Cerebellar nuclear complex (tissue), 1 donor: ENCODE measurements at places on chromosomes 16 and 17.

GRCh38 chr17:4810696-4811290 lies 3.8 kb downstream of the PLD2 start:
- no peak for DNase-seq

DNA sequence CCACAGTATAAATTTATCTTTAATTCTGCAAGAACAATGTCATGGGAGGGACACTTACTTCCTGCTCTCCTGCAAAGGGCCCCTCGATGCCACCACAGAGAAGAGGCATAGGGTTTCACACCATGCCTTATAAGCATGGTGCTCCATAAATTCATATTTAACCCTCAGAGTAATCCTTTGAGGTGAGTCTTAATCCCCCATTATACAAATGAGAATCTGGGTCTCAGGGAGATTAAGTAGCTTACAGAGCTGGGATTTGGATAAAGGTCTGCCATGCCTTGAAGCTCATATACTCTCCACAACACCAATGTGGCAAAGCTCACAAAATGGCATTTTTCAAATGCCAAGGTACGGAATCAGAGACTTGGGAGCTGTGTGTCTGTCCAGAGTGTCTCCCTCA lies 268.5 kb upstream of the CCL2 start:
- DNase-seq: no peak

GRCh38 chr16:72458035-72458434 lies 286.1 kb upstream of the PMFBP1 start:
- DNase-seq: no peak

DNA sequence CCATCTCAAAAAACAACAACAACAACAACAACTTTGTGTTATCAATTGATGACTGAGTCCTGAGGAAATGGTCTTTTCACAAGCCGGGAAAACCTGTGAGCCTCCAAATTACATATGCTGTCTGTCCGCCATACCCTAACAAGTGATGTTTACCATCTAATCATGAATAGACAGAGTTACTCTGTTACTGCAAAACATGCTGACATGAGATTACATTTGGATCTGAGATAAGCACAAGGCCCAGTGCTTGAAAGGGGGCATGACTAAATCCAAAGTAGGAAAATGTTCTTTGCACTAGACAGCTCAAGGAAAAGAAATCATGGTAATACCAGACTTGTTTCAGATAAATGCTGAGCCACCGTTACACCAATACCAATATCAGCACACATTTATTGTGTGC lies 8.6 kb upstream of the ATXN1L start:
- DNase-seq: no peak

- DNase-seq: no peak
Measured at GRCh38 chr17:59028328-59028727, 78.4 kb downstream of the TRIM37 start.

DNA sequence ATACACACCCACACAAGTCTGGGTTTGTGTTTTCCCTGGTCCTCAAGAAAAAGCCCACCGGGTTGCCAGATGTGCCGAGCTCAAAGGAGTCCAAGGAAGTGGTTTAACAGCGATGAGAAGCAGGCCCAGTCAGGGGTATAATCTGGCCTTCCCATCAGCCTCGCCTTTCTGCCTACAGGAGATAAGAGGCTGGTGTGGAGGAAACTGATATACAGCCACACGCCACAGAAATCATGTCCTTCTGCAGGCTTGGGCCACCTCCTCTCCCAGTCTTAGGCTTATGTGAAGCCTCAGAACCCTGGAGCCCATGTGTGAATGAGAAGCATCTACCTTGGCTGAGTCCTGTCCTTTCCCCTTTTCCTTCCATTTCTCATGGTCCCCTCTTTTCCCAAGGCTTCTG lies 43.6 kb upstream of the MMP2 start:
- no peak for DNase-seq

DNA sequence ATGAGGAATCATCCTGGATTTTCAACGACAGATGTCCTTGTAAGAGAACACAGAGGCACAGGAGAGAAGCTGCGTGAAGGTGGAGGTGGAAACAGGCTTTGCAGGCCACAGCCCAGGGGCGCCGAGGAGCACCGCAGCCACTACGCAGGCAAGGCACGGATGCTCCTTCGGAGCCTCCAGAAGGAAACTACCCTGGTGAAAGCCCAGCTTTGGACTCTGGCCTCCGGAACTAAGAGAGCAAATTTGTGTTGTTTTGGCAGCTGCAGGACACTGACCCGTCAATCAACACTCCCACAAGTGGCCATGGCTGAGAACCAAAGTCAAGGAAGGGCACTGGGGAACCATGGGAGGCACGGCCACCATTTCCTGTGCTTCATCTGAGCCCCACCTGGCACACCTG lies 3.4 kb downstream of the ARL16 start:
- no peak for DNase-seq

DNA sequence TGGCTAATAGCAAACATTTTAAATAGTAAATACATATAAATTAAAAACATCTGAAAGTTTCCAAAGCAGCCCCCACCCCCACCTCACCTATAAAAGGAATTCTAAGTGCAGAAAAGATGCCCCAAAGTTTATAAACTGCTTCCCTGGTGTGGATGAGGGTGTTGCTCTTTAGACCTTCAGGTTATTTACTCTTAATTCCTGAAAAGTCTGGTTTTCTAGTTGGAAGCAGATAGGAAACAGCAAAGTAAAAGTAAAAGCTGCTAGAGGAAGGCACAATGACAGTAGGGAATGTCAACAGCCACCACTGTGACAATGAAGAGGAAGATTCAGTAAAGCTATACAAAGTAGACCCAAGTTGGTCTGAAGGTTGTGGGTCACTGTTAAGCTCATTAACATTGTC lies 37.8 kb downstream of the SSH2 start:
- DNase-seq: no peak

DNA sequence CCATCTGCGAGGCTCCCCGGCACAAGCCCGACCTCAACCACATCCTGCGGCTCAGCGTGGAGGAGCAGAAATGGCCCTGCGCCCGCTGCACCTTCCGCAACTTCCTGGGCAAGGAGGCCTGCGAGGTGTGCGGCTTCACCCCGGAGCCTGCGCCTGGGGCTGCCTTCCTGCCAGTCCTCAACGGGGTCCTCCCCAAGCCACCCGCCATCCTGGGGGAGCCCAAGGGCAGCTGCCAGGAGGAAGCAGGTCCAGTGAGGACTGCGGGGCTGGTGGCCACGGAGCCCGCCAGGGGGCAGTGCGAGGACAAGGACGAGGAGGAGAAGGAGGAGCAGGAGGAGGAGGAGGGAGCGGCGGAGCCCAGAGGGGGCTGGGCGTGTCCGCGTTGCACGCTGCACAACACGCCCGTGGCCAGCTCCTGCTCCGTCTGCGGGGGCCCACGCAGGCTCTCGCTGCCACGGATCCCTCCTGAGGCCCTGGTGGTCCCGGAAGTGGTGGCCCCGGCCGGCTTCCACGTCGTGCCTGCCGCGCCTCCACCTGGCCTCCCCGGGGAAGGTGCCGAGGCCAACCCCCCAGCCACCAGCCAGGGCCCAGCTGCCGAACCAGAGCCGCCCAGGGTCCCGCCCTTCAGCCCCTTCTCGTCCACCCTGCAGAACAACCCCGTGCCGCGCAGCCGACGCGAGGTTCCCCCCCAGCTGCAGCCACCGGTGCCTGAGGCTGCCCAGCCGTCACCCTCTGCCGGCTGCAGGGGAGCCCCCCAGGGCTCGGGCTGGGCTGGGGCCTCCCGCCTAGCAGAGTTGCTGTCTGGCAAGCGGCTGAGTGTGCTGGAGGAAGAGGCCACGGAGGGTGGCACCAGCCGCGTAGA lies 13.1 kb upstream of the PRR35 start:
- peak; percentile 43 for DNase-seq

GRCh38 chr16:68548947-68549346 lies 9.9 kb downstream of the ZFP90 start:
- DNase-seq: no peak

- no peak for DNase-seq
Measured at GRCh38 chr17:75194879-75195278, 10.6 kb upstream of the NUP85 start.

DNA sequence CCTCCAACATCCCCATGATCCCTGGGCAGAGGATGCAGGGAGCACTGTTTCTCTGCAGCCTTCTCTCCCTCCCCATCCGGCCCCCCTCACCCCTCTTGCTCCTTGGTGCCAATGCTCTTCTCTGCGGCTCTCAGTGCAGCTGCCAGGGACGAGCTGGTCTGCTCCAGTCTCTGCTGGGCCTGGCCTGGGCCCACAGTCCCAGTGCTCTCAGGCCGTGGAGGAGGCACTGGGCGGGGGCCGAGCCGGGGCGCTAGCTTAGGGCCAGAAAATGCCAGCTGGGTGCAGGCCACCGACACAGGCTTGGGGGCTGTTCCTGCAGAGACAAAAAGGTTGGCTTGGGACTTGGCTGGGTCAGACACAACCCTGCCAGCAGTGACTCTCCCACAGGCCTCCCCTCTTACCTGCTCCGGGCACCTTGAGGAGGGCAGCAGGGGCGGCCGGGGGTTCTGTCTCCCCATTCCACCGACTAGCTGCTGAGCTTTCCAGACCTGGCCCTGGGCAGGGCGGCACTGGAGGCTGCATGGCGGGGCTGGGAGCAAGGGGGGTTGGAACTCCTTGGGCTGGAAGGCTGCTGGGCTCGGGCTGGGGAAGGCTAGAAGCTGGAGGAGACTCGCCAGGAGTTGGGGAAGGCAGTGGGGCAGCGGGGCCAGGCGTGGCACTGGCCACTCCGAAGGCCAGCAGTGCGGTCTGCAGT lies 13.8 kb downstream of the CASKIN2 start:
- DNase-seq: no peak

- DNase-seq: no peak
Measured at GRCh38 chr17:8629371-8630226, 926 bp downstream of the MYH10 start.

DNA sequence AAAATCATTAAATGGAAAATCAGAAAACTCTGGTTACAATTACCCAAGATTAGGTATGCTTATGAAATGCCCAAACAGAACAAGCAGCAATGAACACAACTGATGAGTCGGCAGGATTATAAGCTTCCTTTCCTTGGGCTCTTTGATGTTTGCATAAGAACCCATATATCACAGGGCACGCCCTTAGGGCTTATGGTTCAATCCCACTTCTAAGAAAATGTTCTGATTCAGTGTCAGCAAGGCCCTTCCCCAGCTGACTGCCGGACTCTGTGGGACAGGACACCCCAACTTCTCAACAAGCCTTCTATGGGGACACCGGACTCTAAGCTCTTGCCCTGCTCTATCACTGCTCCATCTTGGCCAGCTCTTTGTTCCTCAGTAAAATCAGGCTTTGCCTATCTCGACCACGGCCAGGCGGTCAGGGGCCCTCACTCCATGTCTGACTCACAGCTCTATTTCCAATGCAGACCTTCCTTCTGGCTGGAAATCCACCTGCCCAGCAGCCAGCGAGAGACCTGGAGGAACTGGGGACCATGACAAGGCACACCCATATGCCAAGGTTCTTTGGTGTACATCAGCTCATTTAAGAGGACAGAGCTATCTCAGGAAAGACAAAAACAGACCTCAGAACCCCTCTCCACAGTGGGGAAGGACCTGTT lies 26.8 kb downstream of the LITAFD start:
- no peak for DNase-seq

DNA sequence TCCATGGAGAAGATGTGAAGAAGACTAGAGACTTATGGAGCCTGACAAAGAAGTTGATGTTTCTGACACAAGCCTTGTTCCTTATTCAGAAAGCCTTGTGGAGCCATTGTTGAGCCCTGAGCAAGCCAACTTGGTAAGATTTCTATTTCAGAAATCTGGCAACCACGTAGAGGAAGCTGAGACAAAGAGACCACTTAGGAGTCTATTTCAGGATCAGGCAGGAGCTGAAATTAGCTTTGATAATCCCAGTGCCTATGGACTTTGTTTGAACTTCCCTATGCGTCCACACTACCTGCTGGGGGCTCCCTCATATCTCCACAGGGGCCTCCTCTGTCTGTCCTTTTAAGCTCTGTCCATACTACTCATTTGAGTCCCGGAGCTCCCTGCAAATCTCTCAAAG lies 540.0 kb upstream of the GOT2 start:
- DNase-seq: no peak

GRCh38 chr16:10600782-10601443 lies 20.5 kb upstream of the EMP2 start:
- DNase-seq: no peak

DNA sequence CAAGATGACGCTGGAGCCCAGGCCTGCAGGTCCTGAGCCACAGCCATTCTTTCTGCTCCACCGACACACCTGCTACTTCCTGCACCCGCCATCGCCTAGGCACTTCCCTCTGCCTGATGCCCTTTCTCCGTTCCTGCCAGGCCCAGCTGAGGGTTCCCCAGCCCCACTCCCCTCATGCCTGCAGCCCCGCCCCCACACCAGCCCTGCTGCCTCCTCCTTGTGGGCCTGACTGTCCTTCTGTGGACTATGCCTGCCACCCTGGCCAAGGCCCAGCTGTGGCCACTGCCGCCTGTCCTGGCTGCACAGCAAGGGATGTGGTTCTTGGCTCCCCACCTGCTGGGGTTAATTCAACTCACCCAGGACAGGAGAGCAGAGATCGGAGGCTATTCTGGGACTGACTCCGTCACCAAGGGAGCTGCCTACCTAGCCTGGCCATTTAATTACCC lies 7.5 kb downstream of the NATD1 start:
- DNase-seq: no peak

DNA sequence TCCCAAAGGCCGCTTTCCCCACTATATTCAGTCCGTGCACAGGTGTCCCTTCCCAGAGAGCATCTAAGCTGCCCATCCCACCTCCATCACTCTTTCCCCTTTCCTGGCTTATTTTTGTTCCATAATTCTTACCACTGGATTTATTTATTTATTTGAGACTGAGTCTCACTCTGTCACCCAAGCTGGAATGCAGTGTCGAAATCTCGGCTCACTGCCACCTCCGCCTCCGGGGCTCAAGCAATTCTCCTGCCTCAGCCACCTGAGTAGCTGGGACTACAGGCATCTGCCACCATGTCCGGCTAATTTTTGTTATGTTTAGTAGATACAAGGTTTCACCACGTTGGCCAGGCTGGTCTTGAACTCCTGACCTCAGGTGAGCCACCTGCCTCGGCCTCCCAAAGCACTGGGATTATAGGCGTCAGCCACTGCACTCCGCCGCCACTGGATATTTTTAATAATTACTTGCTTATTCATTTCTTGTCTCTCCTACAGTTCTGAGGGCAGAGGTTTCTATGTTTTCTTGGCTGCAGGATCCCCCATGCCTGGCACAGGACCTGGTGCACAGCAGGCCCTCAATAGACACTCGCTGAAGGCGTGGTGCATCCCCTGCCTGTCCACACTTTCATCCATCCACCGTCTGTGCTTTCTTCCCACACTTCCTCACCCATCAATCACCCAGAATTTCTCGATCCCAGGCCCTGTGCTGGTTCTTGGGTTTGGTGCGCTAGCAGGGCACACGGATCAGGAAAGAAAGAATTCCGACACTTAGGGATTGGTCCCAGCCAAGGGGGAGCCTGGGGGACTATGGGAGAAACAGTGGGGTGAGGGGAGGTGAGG lies 9.9 kb upstream of the ADGRG1 start:
- DNase-seq: no peak
